ENCODE measurements at places on chromosomes 3 and 15.

GRCh38 chr3:195188426-195188927 lies 82.5 kb downstream of the XXYLT1 start:
- H3K27me3 ChIP-seq = no peaks in the 10 kb centered on the region
- H3K4me1 ChIP-seq = peaks cover 12% of the 10 kb centered on the region
- H3K36me3 ChIP-seq = peaks cover 14% of the 10 kb centered on the region
- no peak for DNase-seq
- H3K4me3 ChIP-seq = no peak overlapping the region

GRCh38 chr3:122689587-122689986 lies 8.9 kb downstream of the PARP14 start:
- no peak overlapping the region for H3K27ac ChIP-seq
- no peak for DNase-seq
- no peaks in the 10 kb centered on the region for H3K27me3 ChIP-seq
- H3K36me3 ChIP-seq = peaks cover 5% of the 10 kb centered on the region
- no peak overlapping the region for H3K4me3 ChIP-seq
- H3K4me1 ChIP-seq = no peaks in the 10 kb centered on the region

DNA sequence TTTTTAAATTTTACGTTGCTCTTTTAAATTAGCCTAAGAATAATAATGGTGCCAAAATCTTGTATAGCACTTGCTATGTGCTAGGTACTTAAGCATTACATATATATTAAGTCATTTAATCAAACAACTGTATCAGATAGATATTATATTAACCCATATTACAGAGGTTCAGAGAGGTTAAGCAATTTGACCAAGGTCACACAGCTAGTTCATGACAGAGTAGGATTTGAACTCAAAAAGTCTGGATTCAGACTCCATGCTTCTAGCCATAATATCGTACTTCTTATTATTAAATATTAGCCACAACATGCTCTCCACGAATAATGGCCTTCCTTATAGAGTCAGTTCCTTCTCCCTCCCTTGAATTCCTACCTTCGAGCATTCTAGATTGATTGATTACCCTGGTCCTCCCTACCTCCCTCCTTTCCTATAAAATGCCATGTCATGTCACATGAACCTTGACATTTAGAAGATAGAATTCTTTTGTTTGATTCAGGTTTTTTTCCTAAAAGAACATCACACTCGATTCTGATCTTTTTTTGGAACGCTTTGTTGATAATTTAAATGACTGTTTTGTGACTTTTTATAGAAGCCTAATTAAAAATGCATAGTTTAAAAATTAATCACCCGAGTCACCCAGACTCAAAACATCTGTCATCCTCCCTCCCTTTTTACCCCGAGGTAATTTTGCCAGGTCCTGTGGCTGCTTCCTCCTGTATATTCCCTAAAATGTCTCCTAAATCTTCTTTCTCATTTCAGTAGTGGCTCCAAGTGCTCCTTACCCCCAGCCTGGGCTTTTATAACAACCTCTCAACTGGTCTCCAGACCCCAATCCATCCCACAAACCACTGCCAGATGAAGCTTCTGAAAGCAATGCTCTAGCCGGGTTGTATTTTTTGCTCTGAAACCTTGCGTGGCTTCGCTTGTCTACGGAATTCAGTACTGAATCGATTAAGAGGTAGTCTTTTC lies 8.5 kb upstream of the PSMD6 start:
- no peak overlapping the region for H3K27ac ChIP-seq
- no peak for DNase-seq
- H3K36me3 ChIP-seq = no peaks in the 10 kb centered on the region
- no peak overlapping the region for H3K4me3 ChIP-seq

GRCh38 chr3:123993818-123994217 lies 1.9 kb upstream of the ROPN1 start:
- peaks cover 14% of the 10 kb centered on the region for H3K27me3 ChIP-seq
- DNase-seq = no peak
- no peak overlapping the region for H3K4me3 ChIP-seq
- no peaks in the 10 kb centered on the region for H3K36me3 ChIP-seq

DNA sequence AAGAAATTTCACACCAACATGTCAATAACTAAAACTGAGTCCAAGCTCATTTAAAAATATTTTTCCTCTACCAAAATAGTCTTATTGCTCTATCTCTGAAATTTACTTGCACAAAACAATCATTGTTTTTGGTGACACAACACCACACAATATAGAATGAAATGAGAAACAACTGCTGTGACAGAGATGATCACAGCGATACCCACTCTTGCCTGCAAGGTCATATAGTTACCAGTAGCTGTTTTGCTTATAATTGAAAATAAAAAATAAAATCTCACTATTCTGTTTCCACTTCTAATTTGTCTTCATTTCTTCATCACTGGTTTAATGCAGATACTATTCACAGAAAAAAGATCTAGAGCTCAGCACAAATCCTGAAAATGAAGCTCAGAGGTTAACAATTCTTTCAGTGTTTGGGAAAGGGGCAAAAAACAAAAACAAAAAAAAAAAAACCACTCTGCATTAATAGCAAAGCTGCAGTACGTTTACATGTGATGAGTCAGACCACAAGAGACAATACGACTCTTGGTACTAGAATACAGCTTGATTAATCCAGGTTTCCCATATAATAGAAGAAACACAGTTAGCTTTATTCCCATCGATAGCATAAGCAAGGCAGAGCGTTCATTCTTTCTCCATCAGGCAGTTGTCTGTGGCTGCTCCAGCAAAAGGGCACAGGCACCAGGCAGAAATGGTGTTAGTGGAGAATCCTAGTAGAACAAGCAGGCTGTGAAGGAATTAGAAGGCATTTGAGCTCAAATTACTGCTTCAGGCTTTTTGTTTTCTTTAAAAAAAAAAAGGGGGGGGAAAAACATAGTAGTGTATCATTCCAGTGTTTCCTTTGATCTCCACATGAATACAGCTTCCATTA lies 773 bp downstream of the ANKRD28 start:
- H3K4me3 ChIP-seq = no peak overlapping the region
- H3K4me1 ChIP-seq = no peaks in the 10 kb centered on the region
- H3K27ac ChIP-seq = peak overlapping the region; percentile 47
- H3K36me3 ChIP-seq = peaks cover 9% of the 10 kb centered on the region
- H3K27me3 ChIP-seq = no peaks in the 10 kb centered on the region

- no peaks in the 10 kb centered on the region for H3K27me3 ChIP-seq
- no peak overlapping the region for H3K27ac ChIP-seq
- 0 out of 2 replicates have a peak, but pooled peaks cover 1% of the 10 kb centered on the region for H3K36me3 ChIP-seq
- H3K4me3 ChIP-seq = no peak overlapping the region
- no peaks in the 10 kb centered on the region for H3K4me1 ChIP-seq
Measured at GRCh38 chr3:102979682-102980354, 545.0 kb downstream of the ZPLD1 start.

All from H9 (cell line).